ENCODE measurements at places on chromosomes 16 and 17. TPM values are rescaled to one million over a fixed set of nuclear protein-coding genes. Genes with fewer than 3 reads are reported as not detected.

The KRT12 gene
- not detected for total RNA-seq

DNA sequence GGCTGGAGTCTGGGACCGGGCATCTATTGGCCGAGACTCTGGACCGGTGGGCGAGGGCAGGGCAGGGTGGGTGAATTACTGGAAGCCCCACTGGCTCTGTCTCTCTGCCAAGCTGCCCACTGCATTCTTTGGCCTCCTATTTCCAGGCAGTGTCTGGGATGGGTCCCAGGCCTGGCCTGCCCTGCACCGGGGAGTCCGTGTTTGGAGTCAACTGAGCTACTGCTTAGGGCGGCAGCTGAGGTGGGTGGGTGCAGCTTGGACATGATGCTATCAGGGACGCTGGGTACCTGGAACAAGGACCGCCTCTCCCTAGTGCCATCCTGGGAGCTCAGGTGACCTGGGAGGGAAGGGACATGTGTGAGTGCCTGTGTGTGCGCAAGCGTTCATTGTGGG is 58.1 kb downstream of the SOCS3 start:
- no peak for ATAC-seq

- ATAC-seq = peak; percentile 40
Observed at GRCh38 chr16:57775661-57776469, 26.4 kb downstream of the KIFC3 start.

- no peak for ATAC-seq
Observed at GRCh38 chr16:29813644-29814562, 1.9 kb downstream of the PRRT2 start.

- no peak for ATAC-seq
Observed at GRCh38 chr16:88702371-88703210, 3.6 kb downstream of the RNF166 start.

- no peak for ATAC-seq
Observed at GRCh38 chr17:50911890-50912289, 45.7 kb upstream of the TOB1 start.

DNA sequence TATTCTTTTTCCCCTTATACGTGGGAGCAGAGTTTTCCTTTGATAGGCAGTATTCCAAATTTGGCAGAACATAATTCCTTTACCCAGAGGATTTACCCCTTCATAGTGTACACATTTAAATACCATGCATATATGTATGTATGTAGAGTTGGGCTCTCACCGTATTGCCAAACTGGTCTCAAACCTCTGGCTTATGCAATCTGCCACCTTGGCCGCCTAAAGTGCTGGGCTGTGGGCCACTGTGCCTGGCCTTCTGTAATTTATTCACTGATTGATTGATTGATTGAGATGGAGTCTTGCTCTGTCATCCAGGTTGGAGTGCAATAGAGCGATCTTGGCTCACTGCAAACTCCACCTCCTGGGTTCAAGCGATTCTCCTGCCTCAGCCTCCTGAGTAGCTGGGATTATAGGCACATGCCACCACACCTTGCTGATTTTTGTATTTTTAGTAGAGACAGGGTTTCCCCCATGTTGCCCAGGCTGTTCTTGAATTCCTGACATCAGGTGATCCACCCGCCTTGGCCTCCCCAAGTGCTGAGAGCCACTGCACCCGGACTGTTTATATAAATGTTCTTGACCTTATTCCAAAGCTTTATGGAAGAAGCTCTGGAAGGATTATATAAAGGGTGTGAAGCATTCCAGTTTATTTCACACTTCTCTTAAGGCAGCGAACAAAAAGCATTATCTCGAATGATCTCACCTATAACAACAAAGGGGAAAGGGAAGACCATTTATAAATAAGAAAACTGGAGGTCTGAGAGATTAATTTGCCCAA is 14.9 kb downstream of the GLG1 start:
- no peak for ATAC-seq

DNA sequence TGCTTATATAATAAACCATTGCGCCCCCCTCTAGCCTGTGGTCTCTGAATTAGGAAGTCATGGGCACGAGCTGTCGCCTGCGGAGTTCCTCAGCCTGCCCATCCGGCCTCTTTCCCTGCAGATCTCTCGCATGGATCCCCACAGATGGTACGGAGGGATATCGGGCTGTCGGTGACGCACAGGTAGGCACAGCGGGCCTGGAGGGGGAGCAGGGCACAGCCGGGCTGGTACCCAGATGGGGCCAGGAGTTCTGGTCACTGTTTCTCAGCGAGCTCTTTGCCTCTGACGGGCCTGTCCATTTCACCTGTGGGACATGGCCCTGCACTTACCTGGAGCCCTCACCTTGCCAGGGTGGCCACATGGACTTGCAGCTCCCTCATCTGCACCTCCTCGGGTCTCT is 42.6 kb upstream of the LGALS9 start:
- no peak for ATAC-seq

- ATAC-seq = no peak
Observed at GRCh38 chr17:83068641-83069570, 10.5 kb upstream of the METRNL start.

GRCh38 chr16:86080131-86080875 is 181.3 kb downstream of the IRF8 start:
- ATAC-seq = no peak

DNA sequence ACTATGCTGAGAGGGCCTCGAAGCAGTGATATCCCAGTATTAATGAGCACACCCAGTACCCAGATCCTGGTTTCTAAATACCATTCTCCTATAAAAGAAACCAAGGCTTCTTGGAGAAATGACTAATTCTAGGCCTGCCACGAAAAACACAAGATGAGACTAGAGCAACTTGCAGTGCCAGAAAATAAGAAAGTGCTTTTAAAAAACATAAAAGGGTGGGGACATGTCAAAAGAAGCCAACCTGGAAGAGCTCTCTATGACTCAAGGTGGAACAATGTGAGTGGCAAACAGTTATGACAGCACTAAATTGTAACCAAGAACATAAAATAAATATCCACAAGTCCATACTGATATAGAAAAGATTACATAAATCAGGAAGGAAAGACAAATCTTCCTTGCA is 153.2 kb upstream of the KCNJ18 start:
- ATAC-seq = no peak
